ENCODE measurements at places on chromosomes 11 and 22.
A peak's percentile ranks its signal among the peaks of the same experiment; 100 is the strongest.

GRCh38 chr11:124935548-124936514, at the start of gene HEPACAM:
HEPACAM (minus strand) TSS chr11:124936047; CDS start chr11:124936006, 41 bp downstream.
- DNase-seq = no peak

GRCh38 chr22:22141031-22141430, 103.6 kb upstream of the VPREB1 start:
- no peak for DNase-seq

- DNase-seq = no peak
Observed at GRCh38 chr11:16606784-16607674, 131.4 kb upstream of the C11orf58 start.

GRCh38 chr11:47056261-47056915, 119.8 kb downstream of the CSTPP1 start:
- DNase-seq = no peak

- DNase-seq = no peak
Observed at GRCh38 chr11:74689666-74690065, 41.6 kb downstream of the CHRDL2 start.

DNA sequence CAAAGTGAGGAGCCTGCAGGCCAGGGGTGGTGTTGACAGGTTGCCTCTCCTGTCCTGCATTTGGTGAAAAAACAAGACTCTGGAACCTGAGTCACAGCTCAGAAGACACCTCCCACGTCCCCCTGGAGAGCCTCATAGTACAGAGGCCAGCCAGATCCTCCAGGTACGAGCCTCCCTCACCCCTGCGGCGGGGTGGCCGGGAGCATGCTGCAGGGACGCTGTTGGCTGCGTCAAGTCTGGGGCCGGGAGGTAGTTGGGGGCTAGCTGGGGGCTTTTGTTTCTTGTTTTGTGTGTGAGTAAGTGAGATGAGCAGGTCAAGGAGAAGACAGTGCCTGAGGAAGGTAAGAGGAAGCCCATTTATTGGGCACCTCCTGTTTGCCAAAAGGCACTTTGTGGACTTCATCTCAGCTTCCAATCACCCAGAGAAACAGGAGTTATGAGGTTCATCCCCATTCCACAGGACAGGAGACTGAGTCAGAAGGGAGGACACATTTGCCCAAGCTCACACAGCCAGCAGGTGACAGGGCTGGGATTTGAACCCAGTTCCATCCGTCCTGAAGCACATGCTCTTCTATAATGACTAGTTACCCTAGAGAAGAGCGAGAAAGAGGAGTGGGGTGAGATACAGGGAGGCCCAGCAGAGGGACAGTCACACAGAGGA, 18.3 kb upstream of the WNT11 start:
- DNase-seq = no peak

- no peak for DNase-seq
Observed at GRCh38 chr11:12675951-12676711, 1.9 kb downstream of the TEAD1 start.

DNA sequence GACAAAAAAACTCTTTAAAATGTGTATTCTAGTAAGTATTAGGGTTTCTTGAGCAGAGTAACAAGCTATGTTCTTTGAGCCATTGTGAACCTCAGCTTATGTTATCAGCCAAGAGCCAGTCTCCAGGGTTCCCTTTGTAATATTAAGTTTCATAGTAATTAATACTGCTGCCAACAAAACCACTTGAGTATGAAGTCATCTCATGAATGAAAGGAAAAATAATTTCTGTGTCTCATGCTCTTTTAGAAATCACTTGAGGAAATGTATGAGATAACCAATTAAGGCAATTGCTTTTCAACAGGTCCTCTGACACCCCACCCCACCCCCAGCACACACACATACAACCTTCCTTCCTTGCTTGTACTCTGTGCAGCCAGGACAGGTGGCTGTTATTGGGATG, 59.9 kb downstream of the BBOX1 start:
- DNase-seq = no peak

- peak; percentile 35 for DNase-seq
Observed at GRCh38 chr11:14417186-14417585, 58.2 kb upstream of the RRAS2 start.

GRCh38 chr11:130420478-130421198, 7.8 kb downstream of the ADAMTS8 start:
- no peak for DNase-seq

- DNase-seq = no peak
Observed at GRCh38 chr11:129365816-129366215, 9.8 kb upstream of the BARX2 start.

- DNase-seq = no peak
Observed at GRCh38 chr22:41821471-41822316, 11.2 kb upstream of the SREBF2 start.

DNA sequence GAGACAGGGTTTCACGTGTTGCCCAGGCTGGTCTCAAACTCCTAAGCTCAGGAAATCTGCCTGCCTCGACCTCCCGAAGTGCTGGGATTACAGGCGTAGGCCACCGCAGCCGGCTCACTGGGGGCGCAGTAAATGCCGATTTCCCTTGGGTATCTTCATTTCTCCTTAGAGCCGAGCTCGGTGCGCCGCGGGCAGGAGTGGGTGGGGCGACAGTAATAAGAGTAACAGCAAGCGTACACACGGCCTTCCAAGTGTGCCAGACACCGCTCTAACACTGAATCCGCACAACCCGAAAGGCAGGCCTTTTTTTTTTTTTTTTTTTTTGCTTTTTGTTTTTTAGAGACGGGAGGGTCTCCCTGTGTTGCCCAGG, 500 bp upstream of the ADSL start:
- DNase-seq = no peak

- no peak for DNase-seq
Observed at GRCh38 chr11:69059985-69060384, 11.3 kb downstream of the TPCN2 start.

DNA sequence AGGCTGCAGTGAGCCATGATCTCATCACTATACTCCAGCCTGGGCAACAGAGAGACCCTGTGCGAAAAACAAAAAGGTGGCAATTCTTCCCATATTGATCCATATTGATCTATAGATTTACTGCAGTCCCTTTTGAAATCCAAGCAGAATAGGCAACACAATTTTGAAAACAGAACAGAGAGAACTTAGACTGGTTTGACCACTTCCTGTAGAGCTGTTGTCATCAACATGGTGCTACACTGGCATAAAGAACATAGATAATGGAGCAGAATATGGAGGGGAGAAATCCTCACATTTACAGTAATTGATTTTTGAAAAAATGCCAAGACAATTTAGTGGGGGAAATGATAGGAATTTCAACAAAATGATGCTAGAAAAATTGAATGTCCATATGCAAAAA, 34.1 kb downstream of the GRK3 start:
- DNase-seq = no peak

- no peak for DNase-seq
Observed at GRCh38 chr11:16936643-16937042, 77.6 kb downstream of the PLEKHA7 start.

DNA sequence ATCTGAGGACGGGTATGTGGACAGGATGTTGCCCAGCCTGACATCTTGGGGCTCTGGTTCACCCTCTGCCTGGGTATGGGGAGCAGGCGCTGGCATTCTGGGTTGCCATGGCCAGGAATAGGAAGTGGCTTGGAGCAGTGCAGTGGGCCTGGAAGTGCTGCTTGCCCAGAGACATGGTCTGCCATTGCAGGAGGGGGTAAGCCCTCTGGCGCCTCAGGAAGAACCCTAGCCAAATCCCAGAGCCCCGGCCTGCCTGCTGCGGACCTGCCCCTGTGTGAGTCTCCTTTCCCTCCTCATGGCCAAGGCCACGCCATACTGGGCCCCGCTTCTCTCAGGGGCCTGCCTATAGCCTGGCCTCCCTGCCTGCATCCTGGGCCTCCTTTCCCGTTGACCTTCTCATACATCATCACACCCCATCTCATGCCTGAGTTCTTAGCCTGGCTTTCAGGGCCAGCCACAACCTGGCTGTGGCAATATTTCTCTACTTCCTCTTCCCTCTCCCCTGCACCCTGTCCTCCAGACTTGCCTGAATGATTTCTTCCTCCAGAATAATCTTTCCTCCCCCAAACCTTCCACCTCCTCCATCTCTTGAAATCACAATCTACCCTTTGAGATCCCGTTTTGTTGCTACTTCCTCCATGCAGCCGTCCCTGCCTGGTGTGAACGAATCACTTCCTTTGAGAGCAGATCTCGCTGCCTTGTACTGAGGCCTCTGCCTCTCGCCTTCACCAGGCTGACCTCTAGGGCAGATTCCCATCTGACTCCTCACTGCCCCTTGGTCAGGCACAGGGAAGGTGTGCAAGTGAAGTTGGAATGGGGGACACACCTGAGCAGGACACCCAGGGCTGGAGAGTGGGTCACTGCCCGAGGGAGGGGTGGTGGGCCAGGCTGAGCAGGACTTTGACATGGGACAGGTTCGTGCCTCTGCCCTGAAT, 5.2 kb downstream of the CAPN5 start:
- no peak for DNase-seq

- no peak for DNase-seq
Observed at GRCh38 chr22:46672731-46673130, 52.5 kb downstream of the GRAMD4 start.

GRCh38 chr22:31020334-31020733, 51.3 kb downstream of the TUG1 start:
- no peak for DNase-seq

All from GM04504 (cell line).